NCI-H226 (cell line): ENCODE measurements at places on chromosomes 4 and X.

DNA sequence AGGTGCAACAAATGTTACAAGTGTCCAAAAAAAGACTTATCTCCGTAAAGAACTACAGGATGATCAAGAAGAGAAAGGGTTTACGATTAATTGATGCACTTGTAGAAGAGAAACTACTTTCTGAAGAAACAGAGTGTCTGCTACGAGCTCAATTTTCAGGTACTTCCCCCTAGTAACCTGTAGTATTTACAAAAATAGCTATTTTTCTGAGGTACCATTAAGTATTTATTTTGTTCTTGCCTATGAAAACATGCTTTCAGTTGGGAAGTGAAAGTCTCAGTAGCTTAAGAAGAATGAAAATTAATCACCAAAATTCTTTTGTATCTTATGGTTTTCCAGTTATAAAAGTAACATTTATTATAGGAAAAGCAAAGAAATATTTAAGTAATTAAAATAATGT is 5.9 kb downstream of the THAP9 start:
- no peak for DNase-seq

GRCh38 chr4:139641218-139641617 is 24.4 kb upstream of the MGST2 start:
- peak; percentile 67 for DNase-seq

- no peak for DNase-seq
Observed at GRCh38 chr4:152364883-152365282, 171.0 kb downstream of the FBXW7 start.

DNA sequence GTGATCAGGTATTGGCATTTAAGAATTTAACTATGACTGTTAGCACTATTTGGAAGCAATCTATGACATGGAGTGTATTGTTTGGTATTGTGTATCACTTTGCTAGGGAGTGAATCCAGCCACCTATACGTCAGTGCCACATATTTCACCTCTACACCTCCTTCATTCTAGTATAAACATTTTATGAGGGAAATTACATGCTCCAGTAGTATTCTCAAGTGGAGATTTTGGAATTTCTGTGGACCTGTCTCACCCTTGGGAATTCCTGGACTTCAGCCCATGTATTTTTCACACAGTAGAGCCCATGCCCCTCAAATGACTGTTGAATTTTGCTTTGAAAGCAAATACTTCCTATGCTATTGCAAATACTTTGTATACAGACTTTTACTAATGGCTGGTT is 11.3 kb downstream of the BST1 start:
- peak; percentile 41 for DNase-seq

DNA sequence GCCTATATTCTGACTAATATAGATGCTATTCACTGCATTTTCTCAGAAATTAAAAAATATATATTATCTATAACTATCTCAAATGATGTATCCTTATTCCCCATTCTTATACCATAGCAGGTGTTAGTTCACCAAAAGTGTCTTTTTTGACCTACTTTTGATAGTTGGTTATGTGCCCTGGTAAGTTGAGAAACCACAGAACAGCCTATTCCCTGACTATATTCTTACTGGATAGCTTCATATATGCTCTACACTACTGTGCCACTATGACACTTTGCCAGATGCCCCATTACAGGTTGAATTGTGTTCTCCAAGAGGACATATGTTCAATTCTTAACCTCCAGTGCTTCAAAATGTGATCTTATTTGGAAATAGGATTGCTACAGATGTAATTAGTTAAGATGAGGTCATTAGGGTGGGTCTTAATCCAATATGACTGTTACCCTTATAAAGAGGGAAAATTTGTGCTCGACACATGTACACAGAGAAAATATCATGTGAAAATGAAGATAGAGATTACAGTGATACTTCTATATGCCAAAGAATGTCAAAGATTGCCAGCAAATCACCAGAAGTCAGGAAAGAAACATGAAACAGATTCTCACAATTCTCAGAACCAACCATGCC is 76.1 kb downstream of the LRBA start:
- DNase-seq = no peak

DNA sequence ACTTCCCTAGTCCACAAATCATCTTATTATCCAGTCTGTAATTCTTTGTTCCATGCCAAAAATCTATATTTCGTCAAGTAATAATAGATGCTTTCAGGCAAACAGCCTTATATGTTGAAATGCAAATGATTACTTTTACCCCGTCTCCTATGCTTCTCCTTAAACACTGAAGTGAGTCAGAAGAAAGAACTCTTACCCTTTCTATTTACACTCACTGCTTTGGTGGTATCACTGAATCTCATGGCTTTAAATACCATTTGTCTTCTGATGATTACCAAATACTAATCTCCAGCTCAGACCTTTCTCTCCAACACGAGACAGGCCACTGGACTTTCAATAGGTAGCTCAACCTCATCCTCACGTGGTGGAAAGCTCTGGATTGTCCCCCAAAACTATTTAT is 558.1 kb downstream of the IL1RAPL1 start:
- DNase-seq = peak; percentile 1

GRCh38 chr4:32172086-32172485 is 1451.9 kb downstream of the PCDH7 start:
- no peak for DNase-seq

DNA sequence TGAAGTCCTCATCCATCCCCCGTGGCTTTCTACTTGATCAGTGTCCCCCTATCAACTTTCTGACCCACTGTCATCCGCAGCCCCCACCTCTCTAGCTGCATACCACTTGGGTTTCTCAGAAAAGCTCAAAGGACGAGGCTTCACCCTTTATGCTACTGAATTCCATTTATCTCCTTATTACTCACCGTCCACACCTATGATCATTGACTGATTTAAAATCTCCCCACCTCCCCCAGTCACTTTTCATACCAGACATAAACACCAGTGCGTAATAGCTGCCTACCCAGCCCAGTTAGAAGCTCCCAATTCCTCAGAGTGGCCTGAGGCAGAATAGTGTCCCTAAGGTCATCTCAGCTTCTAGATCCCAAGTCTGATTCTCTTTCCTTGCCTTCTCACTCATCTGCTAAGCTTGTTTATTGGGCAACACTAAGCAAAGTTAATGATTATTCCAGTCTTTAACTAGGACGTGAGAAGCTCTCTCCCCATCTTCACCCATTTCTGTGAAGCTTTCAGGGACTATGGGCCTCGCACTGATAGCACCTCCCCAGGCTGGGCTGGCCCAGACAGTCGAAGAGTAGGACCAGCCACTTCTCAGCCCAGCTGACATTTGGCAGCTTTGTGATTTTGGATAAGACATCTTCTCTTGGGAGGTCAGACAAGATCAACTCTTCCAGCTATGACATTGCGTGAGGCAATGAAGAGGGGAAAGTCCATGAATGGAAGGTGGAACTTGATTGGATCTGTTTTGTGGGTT is 7.2 kb upstream of the DDX60L start:
- peak; percentile 72 for DNase-seq

DNA sequence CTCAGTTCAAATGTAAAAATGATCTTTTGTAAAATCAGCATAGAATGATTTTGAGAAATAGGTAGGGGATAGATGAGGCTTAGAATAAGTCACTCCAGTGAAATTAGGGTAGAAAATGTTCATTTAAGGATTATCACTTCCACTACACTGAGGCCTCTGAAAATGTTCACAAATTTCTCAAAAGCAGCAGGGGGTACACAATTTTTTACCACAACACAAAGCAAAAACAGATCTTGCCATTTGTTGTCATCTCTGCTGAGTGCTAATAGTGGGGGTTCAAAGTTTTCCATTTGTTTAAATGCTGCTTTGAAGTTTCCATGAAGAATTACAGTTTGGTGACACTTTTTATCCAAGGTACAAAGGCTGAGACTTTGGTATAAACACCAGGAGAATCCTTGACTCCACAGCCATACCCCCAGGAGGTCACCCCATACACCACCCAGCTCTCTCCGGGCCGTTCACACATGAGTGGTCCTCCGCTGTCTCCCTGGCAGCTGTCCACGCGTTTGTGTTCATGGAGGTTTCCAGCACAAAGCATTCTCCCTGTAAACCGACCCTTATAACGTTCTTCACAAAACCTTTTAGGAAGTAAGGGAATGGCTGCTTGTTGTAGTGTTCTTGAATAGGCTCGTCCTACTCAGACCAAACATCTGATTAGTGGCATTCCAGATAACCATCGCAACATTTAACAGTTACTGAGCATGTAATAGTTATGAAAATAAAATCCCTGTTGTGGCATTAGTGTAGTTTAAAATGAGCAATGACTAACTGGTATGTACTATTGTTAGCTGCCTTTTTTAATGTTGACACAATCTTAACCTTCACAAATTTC is 71.0 kb downstream of the PRSS12 start:
- DNase-seq = no peak

- no peak for DNase-seq
Observed at GRCh38 chr4:15833801-15834200, 55.7 kb downstream of the CD38 start.

DNA sequence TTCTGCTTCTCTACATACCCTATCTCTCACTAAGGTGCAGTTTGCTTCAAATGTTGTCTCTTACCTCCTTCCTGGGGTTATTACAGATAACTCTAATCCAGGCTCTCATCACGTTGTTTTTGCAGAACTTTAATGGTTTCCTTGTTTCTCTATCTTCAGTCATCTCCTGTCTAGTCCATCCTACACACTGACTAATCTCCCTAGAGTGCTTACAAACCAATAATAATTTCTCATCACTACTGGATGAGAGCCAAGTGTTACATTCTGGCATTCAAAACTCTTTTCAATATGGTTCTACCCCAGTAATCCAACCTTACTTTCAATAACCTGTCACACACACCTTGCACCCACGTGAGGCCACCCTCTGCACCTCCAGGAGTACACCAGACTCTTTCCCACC is 86.1 kb downstream of the SYNPO2 start:
- no peak for DNase-seq

DNA sequence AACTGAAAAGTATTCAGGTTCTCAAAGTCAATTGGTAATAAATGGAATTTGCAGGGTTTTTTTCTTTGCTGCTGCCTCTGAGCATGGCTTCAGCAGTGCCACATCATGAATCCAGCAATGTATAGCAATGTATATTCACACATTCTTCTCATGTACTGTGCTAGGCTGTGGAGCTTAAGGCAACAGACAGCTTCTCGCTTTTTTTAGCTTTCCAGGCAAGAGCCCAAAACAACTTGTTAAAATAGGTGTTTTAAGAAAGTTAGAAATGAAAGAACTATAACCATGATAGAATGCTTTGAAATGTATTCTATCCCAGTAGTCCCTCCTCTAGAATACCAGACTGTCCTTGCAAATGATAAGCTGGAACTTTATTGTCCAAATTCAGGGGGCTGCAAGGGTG is 30.4 kb downstream of the SMIM43 start:
- no peak for DNase-seq

GRCh38 chrX:76427560-76428242 is at the start of gene MAGEE1:
MAGEE1 (plus strand) TSS chrX:76427710; CDS start chrX:76427931, 221 bp downstream.
- DNase-seq = peak; percentile 42

DNA sequence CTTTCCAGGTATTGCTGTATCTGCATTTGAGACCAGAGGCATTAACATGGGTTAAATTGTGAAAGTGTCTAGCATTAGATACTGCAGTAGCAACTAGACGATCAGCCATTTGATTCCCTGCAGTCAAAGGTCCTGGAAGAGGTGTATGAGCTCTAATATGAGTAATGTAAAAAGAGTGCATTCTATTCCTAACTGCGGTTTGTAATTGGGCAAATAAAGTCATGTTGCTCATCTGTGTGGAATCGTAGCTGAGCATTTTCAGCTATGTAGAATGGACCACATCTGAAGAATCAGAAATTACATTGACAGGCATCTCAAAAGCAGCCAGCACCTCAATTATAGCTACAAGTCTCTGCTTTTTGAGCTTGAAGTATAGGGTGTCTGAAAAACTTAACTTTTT is 157.6 kb downstream of the ZNF518B start:
- peak; percentile 9 for DNase-seq

GRCh38 chr4:26839534-26839951 is 21.1 kb upstream of the STIM2 start:
- no peak for DNase-seq

DNA sequence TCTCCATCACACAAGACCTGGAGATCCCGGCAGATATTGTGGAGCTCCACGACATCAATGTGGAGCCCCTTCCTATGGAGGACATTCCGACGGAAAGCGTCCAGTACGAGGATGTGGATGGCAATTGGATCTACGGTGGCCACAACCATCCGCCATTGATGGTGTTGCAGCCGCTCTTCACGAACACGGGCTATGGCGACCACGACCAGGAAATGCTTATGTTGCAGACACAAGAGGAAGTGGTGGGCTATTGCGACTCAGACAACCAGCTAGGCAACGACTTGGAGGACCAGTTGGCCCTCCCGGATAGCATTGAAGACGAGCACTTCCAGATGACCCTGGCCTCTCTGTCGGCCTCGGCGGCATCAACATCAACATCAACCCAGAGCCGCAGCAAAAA is 717 bp downstream of the YY2 start:
- DNase-seq = no peak

DNA sequence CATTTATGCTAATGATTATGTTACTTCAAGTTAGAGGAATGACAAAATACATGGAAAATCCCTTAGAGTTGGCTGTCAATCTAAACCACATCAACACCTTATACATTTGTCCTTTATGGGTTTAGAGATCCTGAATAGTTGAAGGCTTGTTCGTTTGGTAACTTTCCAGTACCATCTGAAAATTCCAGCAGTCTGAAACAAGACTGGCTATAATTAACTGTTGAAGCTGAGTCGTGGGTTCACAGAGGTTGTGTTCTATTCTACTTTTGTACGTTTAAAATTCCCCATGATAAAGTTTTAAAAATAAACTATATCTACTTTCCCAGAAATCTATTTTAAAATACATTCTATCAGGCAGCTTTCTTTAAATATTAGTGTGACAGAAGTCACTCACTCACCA is 73.0 kb downstream of the USP46 start:
- no peak for DNase-seq

GRCh38 chrX:56758456-56758855 is 29.4 kb downstream of the NBDY start:
- no peak for DNase-seq

- no peak for DNase-seq
Observed at GRCh38 chrX:38804432-38804681, 3.1 kb downstream of the MID1IP1 start.

GRCh38 chr4:161003418-161004057 is 1160.3 kb downstream of the FSTL5 start:
- DNase-seq = no peak

DNA sequence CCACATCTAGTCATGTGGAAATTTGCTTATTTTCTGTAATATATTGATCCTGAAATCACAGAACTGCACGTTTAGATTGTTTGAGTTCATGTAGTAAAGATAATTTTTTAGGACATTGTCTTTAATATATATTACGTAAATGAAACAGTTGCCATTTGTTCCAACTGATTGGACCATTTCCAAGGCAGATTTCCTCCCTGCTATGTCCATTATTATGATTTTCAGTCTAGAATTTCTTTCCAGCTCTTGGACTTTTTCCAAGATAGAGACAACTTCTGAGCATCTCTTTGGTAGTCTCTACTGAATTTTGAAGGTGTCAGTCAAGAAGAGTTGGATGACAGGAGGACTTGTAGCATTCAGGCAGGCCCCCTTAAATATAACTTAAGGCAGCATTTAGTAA is 94.6 kb downstream of the STIM2 start:
- DNase-seq = no peak

GRCh38 chr4:174317531-174317930 is 33.8 kb downstream of the CEP44 start:
- no peak for DNase-seq

GRCh38 chr4:128427832-128428366 is 140.3 kb upstream of the PGRMC2 start:
- DNase-seq = peak; percentile 79

- DNase-seq = no peak
Observed at GRCh38 chr4:53005149-53005546, 143.0 kb downstream of the RASL11B start.

- DNase-seq = no peak
Observed at GRCh38 chr4:166625018-166625637, 609.2 kb downstream of the SPOCK3 start.

GRCh38 chr4:18077808-18078207 is 56.3 kb upstream of the LCORL start:
- no peak for DNase-seq
